Urinary bladder (tissue), 4 donors: ENCODE measurements at places on chromosomes 11 and 22. TPM values are rescaled to one million over a fixed set of nuclear protein-coding genes. Genes with fewer than 3 reads are reported as not detected.

GRCh38 chr11:67158221-67158620, 39.2 kb downstream of the KDM2A start:
- DNase-seq: no peak

- DNase-seq: no peak
These were observed 19.9 kb upstream of the TMEM184B start for GRCh38 chr22:38292694-38293093.

GRCh38 chr11:12832480-12833224, 158.4 kb downstream of the TEAD1 start:
- DNase-seq: no peak

- no peak for DNase-seq
These were observed 320.5 kb upstream of the ANO3 start for GRCh38 chr11:26011474-26011873.

GRCh38 chr11:72222907-72223614, 1.5 kb upstream of the INPPL1 start:
- DNase-seq: peak; percentile 90

DNA sequence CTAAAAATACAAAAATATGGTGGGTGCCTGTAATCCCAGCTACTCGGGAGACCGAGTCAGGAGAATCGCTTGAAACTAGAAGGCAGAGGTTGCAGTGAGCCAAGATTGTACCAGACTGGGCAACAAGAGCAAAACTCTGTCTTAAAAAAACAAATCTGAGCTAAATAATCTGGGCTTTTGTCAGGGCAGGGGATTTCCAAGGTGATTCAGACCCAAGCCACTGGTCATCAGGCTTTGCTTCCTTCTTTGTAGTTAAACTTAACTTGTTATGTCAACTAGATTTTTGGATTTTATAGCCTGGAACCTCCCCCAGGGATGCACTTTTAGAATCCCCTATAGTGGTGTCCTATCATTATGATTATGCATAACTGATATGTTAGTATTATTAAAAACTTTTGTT, 27.0 kb upstream of the SLC22A8 start:
- no peak for DNase-seq

The GDPD4 gene
- total RNA-seq: not detected

GRCh38 chr22:19097518-19097917, 24.7 kb downstream of the DGCR2 start:
- no peak for DNase-seq

DNA sequence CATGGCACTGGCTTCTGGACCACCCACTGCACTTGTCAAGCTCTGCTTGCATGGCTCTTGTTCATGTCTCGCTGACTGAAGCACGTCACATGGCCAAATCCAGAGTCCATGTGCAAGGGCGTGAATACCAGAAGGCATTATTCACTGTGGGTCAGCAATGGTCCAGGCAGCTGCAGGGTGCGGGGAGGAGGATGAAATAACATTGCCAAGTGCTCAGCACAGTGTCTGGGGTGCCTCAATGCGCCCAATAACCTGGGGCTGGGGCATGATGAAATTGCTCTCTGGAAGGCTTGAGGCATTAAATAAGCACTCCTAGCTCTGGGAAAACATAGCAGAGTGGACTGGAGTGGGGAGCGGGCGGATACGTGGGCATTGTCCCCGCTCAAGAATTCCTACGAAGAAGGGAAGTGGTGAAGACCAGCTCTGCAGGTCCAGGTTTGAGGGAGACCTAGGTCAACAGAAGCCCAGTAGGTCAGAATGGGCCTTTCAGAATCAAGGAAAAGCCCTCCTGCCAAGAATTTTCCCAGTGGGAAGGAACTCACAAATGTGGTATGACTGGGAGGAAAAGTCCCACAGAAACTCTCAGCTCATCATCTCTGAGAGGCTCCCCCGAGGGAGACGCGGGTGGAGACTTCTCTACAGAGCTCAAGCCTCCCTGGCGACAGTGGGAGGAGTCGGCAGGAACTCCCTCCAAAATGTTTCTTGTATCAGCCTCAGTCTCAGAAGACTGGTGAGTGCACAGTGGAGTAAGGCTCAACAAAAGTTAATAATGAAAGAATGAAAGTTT, 15.3 kb upstream of the ACCSL start:
- no peak for DNase-seq

GRCh38 chr11:74953451-74953850, 4.4 kb downstream of the SPCS2 start:
- no peak for DNase-seq

DNA sequence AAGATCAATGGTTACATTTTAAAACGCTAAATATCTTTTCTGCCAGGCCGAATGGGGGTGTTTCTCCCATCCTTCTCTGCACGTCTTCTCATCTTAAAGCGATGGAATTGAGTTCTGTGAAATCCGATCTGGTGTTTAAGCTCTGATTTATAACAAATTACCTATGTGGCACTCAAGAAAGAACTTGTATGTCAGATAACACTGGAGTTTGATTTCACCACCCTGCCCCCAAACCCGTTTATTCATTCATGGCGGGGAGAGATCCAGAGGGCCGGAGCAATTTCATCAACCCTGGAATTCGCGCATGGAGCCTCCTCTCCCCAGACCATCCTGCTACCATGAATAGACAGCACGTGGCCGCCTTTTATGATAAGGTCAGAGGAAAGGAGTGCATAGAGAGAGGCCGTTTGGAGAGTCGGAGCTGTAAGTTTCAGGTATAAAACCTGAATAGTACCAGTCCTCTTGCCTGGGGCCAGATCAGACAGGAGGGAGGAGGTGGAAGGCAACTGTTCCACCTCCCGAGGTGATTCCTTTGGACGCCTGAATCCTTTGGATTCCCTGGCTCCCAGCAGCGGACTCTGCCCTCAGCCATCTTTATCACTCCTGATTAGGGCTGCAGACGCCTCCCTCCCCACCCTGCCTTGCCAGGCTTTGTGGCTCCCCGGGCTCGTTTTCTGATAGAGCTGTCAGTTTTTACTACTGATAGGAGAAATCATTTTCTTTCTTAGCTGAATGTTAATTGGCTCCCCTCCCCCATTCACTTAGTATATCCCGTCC, 27.3 kb upstream of the NFAM1 start:
- DNase-seq: no peak

The DNAJC4 gene
- 10.7 TPM for total RNA-seq
